Stimulated activated CD8-positive, alpha-beta memory T cell treated with anti-CD3 and anti-CD28 coated beads, Interleukin-4, amount 100 ng/mL, for 48 hours (primary cell): ENCODE measurements at places on chromosomes 12 and 14.

GRCh38 chr14:53001787-53002378 is 51.0 kb upstream of the FERMT2 start:
- DNase-seq = no peak

DNA sequence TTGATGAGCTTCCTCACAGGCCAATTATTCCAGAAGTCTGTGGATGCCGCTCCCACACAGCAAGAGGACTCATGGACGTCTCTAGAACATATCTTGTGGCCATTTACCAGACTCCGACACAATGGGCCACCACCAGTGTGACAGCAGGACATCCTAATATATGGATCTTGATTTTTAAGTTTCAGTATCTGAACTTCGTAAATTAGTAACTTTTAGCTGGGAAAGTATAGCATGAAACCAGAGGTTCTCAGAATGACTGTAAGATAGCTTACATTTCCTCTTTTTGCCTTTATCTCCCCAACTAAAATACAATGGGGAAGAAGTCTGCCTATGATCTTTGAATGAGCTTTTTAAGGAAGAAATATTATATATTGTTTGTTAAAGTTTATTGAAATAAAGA is 87.0 kb downstream of the DNAI7 start:
- DNase-seq = no peak

DNA sequence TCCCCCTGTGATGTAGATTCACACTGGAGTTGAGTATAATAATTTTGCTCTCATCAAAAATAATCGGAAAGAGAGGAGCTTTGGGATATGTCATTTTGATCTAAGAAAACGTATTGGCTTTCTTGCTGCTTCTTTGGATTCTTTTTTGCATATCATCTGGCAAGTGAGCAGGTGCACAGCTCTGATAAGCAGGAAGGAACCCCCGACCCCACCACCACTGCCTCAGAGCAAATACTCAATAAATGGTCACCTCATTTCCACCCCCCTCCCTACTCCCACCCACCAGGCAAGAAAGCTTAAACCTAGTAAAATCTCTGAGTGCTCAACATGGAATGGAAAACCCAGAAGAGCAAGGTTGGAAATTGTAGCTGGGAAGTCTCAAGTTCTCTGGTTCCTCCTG is 49.4 kb downstream of the IFNG-AS1 start:
- DNase-seq = no peak

DNA sequence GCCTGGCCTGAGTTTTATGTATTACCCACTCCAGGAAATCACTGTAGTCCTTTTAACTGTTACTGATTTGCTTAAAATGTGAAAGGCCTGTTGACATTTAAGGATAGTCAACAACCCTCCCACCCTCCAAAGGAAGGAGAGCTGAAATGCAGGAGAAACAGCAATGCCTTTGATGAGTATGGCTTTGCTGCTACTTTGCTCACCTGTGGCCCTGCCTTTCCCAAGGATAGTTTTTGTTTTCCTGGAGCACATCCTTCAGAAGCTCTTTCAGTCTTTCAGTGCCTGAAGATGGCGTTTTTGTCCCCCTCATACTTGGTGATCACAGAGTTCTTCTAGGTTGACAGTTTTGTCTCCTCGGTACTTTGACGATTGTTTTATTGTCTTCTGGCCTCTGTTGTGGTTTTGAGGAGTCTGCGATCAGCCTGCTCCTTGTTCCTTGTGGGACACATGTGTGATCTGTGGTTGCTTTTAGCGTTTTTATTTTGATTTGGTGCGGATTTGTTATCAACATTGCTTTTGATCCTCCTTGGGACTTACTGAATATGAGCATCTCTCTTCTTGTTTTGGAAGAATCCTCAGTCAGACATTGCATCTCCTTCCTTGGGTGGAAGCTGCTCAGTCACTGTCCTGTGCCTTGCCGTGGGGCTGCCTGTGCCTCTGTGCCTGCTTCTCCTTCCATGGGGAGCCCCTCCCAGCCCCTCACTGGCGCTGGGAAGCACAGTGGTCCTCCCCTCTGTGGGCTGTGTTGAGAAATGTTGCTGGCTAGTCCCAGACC is 17.2 kb downstream of the PACS2 start:
- DNase-seq = no peak

GRCh38 chr12:80068173-80068572 is 31.2 kb upstream of the OTOGL start:
- no peak for DNase-seq

GRCh38 chr14:71136386-71137060 is 229.3 kb downstream of the PCNX1 start:
- no peak for DNase-seq
